HepG2 (cell line): ENCODE measurements at places on chromosomes 13 and 19. TPM values are rescaled to one million over a fixed set of nuclear protein-coding genes. Genes with fewer than 3 reads are reported as not detected.

DNA sequence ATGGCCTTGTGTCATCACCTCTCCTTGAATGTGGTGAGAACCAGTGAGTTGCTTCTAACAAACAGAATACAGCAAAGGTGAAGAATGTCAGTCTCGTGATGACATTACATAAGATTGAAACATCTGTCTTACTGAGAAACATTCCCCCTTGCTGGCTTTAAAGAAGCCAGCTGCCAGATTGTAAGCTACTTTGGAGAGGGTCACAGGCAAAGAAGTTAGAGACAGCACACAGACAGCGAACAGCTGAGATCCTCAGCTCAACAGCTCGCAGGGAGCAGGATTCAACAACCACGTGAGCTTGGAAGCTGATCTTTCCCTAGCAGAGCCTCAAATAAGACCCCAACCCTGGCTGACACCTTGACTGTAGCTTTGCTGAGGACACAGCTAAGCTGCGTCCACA, 367.9 kb downstream of the LIG4 start:
- no peaks in the 10 kb centered on the region for H3K4me1 ChIP-seq
- no peak for DNase-seq
- no peaks in the 10 kb centered on the region for H3K36me3 ChIP-seq
- H3K4me3 ChIP-seq = no peak overlapping the region
- no peak overlapping the region for H3K27ac ChIP-seq
- H3K27me3 ChIP-seq = no peaks in the 10 kb centered on the region

CACTIN gene
- 11.1 and 16.6 TPM in 2 replicates for total RNA-seq

ZNF546 gene
- 4.1 and 6.0 TPM in 2 replicates for total RNA-seq

DNA sequence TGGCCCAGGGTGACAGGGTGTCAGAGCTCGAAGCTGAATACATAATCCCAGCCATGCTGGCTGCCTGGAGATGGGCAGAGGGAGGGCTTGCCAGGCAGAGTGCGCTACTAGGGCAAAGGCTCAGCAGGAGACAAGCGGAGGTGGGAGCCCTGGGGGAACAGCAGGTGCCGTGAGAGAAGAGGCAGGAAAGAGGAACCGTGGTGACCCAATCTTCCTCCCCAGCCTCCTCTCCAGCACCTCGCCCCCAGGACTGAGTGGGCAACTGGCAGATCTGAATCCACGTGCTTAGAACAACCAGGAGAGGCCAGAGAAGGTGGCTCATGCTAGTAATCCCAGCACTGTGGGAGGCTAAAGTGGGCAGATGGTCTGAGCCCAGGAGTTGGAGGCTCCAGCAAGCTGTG, 11.0 kb upstream of the CCL25 start:
- no peaks in the 10 kb centered on the region for H3K27me3 ChIP-seq
- DNase-seq = no peak
- H3K4me1 ChIP-seq = 0 out of 2 replicates have a peak, but pooled peaks cover 9% of the 10 kb centered on the region
- H3K27ac ChIP-seq = no peak overlapping the region
- H3K36me3 ChIP-seq = no peaks in the 10 kb centered on the region

DNA sequence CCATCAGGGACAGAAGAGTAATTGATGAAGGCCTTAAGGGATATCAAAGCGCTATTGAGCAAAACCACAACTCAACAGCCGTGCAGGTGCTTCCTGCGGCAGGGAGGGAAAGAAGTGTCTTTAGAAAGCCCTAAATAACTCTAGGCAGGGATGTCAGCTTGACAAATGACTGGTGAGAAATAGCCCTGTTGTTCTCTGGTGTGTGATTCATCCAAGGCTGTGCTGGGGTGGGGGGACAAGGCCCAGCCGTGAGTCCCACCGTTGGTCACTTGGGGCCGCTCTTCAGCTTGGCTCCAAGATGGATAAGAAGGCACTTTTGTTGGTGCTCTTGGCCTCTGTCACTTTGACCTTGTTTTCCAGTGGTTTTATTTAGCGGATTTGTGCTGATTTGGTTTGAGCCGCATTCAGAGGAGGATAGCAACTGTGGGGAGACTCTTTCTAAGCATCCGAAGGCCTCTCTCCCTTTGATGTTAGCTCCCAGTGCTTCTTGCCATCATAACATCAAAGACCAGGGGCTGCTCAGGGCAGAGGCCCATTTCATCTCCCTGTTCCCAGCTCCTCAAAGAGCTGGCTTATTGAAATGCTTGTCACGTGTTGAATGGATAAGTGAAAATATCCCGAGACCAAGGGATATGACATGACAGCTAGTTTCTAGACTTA, 130.3 kb upstream of the SERP2 start:
- no peaks in the 10 kb centered on the region for H3K4me1 ChIP-seq
- H3K36me3 ChIP-seq = no peaks in the 10 kb centered on the region
- H3K27ac ChIP-seq = no peak overlapping the region
- peak; percentile 54 for DNase-seq

DNA sequence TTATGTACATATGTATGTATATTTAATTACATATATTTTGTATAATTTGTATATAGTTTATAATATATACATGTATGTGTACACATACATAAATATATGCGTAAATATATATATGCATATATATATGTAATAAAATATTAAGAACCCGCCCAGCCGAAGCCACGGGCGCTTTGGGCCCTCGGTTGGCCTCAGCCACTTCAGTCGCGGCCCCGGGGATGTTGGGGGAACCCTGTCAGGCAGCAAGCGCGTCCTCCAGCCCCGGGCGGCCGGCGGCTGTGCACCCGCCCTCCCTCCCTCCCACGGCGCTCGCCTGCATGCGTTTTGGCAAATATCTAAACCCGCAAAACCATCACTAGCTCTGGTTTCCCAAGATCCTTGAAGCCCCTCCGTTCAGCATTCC, 7.9 kb upstream of the ZNF606 start:
- peaks cover 8% of the 10 kb centered on the region; the same call in 1 of the 3 replicates for H3K36me3 ChIP-seq
- 0 out of 2 replicates have a peak, but pooled peaks cover 11% of the 10 kb centered on the region for H3K4me1 ChIP-seq
- no peak for DNase-seq

DNA sequence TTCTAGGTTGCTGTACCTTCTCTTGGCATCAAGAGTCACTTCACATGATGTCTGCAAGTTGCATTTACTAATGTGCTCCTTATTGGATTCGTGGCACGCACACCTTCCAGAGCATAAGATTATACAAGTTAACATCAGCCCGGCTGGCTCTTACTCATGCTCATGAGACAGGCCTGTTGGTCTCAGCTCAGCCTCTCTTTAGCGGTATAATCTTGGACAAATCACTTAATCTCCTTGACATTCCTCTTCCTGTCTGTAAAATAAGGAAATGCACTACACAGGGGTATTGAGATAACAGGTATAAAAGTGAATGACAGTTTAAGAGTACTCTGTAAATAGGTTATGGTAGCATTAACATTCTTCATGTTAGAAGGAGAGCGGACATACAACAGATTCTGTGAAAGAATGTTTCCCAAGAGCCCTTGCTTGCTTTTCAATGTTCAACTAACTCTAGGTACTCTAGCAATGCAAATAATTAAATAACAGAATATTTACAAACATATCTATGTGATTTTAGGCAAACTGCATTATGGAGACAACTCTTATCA, 181.1 kb downstream of the FGF14 start:
- H3K4me3 ChIP-seq = no peak overlapping the region
- no peaks in the 10 kb centered on the region for H3K4me1 ChIP-seq
- no peaks in the 10 kb centered on the region for H3K36me3 ChIP-seq
- H3K27ac ChIP-seq = no peak overlapping the region
- no peak for DNase-seq

CPT1C gene
- not detected in 2 replicates for total RNA-seq

- H3K27ac ChIP-seq = peak overlapping the region; percentile 48
- H3K36me3 ChIP-seq = peaks cover 14% of the 10 kb centered on the region
- peak; percentile 52 for DNase-seq
- peaks cover 53% of the 10 kb centered on the region for H3K4me1 ChIP-seq
- H3K27me3 ChIP-seq = no peaks in the 10 kb centered on the region; the same call in 1 of the 2 replicates
Observed at GRCh38 chr19:40803857-40804782, 5.1 kb downstream of the EGLN2 start.

DNA sequence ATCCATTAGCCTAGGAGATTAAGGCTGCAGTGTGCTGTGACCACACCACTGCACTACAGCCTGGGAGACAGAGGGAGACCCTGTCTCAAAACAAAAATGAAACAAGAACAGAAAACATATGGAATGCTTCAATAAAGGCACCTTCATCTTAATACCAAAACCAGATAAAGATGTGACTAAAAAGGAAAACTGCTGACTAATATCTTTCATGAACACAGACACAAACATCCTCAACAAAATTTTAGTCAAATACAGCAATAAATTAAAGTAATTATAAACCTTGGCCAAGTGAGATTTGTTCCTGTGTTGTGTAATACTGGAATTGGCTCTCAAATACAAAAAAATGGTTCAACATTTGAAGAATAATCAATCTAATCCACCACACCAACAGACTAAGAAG, 103.5 kb downstream of the PRR20E start:
- H3K36me3 ChIP-seq = no peaks in the 10 kb centered on the region
- H3K4me1 ChIP-seq = no peaks in the 10 kb centered on the region
- H3K27ac ChIP-seq = no peak overlapping the region
- no peak overlapping the region for H3K4me3 ChIP-seq
- no peak for DNase-seq
- H3K27me3 ChIP-seq = no peaks in the 10 kb centered on the region

- no peak for DNase-seq
- H3K4me3 ChIP-seq = no peak overlapping the region
Observed at GRCh38 chr19:45117167-45117594, 24.2 kb downstream of the PPP1R37 start.

- H3K4me1 ChIP-seq = no peaks in the 10 kb centered on the region
- no peaks in the 10 kb centered on the region for H3K36me3 ChIP-seq
- DNase-seq = no peak
- H3K27ac ChIP-seq = no peak overlapping the region
- H3K4me3 ChIP-seq = no peak overlapping the region
Observed at GRCh38 chr13:111546921-111547675, 226.7 kb downstream of the TEX29 start.

GRCh38 chr19:35425682-35426081, 22.4 kb upstream of the FFAR2 start:
- no peaks in the 10 kb centered on the region for H3K36me3 ChIP-seq
- H3K27ac ChIP-seq = no peak overlapping the region
- no peak for DNase-seq
- H3K4me3 ChIP-seq = no peak overlapping the region
- H3K27me3 ChIP-seq = no peaks in the 10 kb centered on the region
- H3K4me1 ChIP-seq = peaks cover 44% of the 10 kb centered on the region

ANGPTL8 gene
- total RNA-seq = 9.8 and 27.3 TPM in 2 replicates

CALR3 gene
- not detected in 2 replicates for total RNA-seq

- peaks cover 17% of the 10 kb centered on the region; the same call in 2 of the 3 replicates for H3K36me3 ChIP-seq
- H3K27ac ChIP-seq = no peak overlapping the region
- DNase-seq = no peak
- H3K27me3 ChIP-seq = no peaks in the 10 kb centered on the region
- H3K4me1 ChIP-seq = no peaks in the 10 kb centered on the region
- no peak overlapping the region for H3K4me3 ChIP-seq
Observed at GRCh38 chr13:99278200-99278599, 20.0 kb upstream of the GPR18 start.

DNA sequence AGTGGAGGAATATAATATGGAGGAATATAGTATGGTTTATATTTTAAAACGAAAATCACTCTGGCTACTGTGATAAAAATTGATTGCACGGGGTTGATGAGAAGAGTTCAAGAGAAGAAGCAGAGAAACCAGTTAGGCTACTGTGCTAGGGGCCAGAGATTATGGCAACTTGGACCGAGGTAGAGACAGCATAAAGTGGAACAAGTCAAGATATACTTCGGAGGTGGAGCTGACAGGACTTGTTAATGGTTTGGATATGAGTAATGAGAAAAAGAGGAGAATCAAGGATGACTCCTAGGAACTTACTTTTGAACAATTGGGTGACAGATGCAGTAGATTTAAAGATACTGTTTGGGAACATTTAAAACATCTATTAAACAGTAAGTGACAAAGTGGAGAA, 6.6 kb upstream of the WDFY2 start:
- no peaks in the 10 kb centered on the region for H3K36me3 ChIP-seq
- H3K4me3 ChIP-seq = no peak overlapping the region
- H3K4me1 ChIP-seq = peaks cover 30% of the 10 kb centered on the region
- no peaks in the 10 kb centered on the region for H3K27me3 ChIP-seq
- no peak for DNase-seq

- H3K27ac ChIP-seq = no peak overlapping the region
- H3K4me3 ChIP-seq = no peak overlapping the region
- H3K27me3 ChIP-seq = no peaks in the 10 kb centered on the region
- no peak for DNase-seq
Observed at GRCh38 chr19:29813642-29814041, 1.9 kb downstream of the CCNE1 start.

DNA sequence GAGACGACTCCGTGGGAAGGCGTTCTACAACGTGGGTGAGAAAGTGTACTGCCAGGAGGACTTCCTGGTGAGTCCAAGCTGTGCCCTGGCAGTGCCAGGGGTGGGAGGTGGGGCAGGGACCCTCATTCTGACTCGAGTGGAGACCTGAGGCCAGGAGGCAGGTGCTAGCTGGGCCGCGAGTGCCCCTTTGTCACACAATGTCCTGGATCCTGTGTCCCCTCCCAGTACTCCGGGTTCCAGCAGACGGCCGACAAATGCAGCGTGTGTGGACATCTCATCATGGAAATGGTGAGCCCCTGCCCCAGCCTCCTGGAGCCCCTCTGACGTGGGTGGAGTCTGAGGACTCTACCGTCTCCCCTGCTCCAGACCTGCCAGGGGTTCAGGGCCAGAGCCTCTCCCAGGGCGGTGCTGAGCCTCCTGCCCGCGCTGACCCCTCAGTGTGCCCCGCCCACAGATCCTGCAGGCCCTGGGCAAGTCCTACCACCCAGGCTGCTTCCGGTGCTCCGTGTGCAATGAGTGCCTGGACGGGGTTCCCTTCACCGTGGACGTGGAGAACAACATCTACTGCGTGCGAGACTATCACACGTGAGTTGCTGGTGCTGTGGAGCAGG, 11.6 kb downstream of the WTIP start:
- no peak overlapping the region for H3K27ac ChIP-seq
- peaks cover 13% of the 10 kb centered on the region for H3K36me3 ChIP-seq
- H3K4me3 ChIP-seq = no peak overlapping the region
- no peak for DNase-seq

DNA sequence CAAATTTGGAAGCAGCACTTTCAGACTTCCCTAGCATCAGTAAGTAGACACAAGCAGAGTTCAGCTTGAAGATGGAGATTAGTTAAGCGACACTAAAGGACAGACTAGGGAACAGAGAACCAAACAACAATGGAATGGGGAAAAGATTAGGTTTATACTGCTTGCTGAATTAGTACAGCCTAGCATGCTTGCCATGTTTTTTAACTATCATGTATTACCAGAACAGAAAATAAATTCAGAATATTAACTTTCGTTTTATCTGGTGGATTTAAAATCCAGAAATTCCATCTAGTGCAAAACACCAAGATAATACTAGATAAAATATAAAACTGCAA, 451.5 kb upstream of the SLC10A2 start:
- H3K4me3 ChIP-seq = no peak overlapping the region
- no peaks in the 10 kb centered on the region for H3K4me1 ChIP-seq
- no peak for DNase-seq
- no peaks in the 10 kb centered on the region for H3K36me3 ChIP-seq
